ENCODE measurements at places on chromosomes 3 and 15.

- no peak for DNase-seq
Measured at GRCh38 chr3:126358038-126358815, 1.0 kb upstream of the KLF15 start.

DNA sequence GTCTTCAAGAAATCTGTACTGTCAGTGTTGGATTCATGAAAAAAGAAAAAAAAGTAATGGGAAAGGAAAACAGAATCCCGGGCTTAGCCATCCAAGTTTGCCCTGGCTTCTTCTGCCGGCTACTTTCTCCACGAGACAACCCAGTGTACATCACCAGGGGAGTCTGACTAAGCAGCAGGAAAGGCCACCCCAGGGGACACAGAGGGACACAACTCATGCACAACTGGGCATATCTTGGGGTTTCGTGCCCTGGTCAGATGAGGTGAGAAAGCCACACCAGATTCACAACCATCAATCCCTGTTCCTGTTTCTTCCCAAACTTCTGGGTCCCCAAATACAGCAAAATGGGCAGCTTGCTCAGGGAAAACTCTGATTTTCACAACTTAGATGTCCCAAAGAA is 33.2 kb downstream of the ADAMTS17 start:
- no peak for DNase-seq

- DNase-seq, result no peak
Measured at GRCh38 chr3:44419116-44419922, 58.2 kb downstream of the ZNF445 start.

- no peak for DNase-seq
Measured at GRCh38 chr3:72636969-72637597, 211.2 kb downstream of the SHQ1 start.

- DNase-seq, result no peak
Measured at GRCh38 chr15:78080088-78080460, 2.6 kb upstream of the TBC1D2B start.

DNA sequence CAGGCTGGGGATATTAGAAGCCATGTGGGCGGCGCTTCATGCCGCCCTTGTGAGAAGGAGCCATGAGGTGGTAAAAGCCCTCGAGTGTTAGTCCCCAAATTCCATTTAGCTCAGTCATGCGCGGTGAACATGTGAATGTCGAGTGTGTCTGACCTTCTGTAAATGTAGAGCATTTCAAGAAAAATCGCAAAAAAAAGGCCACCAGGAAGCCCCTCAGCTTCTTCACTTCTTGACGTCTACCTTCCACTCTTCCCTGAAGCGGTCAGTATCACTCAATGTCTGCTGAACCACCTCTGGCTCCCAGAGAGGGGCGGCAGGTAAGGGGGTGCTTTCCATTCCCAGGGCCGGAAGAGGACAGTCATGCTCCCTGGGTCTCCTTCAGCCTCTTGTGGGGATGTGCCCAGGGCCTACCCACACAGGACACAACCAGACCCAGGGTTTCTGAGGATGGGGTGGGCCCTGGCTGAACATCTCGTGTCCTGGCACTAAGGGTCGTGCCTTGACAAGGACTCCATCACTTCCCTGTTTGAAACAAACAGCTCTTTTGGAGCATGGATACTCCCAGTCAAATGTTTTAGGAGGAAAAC is 274.9 kb downstream of the FAM43A start:
- DNase-seq, result no peak

GRCh38 chr15:81007428-81008064 is 6.8 kb downstream of the TLNRD1 start:
- no peak for DNase-seq

- DNase-seq, result no peak
Measured at GRCh38 chr15:47663101-47663500, 54.2 kb upstream of the SEMA6D start.

- no peak for DNase-seq
Measured at GRCh38 chr15:63967616-63968015, 78.7 kb downstream of the DAPK2 start.

- DNase-seq, result no peak
Measured at GRCh38 chr3:74539876-74540275, 74.6 kb downstream of the CNTN3 start.

GRCh38 chr3:38001456-38002081 is 11.0 kb downstream of the VILL start:
- no peak for DNase-seq

DNA sequence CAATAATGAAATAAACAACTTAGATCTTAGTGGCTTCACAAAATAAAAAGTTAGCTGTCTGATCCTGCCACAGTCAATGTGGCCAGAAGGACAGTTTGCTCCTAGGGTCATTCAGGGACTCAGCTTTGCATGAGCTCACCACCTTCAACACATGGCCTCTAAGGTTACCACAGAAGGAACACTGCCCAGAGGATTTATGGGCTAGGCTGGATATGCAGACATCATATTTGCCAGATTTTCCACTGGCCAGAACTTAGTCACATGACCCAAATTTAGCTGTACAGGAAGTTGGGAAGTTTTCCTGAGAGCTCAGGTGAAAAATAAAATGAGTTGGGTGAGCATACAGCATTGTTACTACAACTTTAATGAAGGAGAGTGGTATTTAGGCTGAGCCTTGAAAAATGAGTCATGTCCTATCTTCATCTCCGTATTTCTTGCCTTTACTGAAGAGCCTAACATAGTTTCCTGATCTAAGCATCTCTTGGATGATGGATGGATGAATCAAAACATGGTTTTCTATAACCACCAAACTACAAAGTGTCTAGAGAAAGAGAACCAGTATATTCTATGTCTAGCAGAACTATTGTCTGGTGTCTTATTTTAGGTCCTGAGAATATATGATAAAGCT is 54.9 kb upstream of the TMEM108 start:
- no peak for DNase-seq

GRCh38 chr3:64311424-64312061 is 86.3 kb upstream of the PRICKLE2 start:
- no peak for DNase-seq

DNA sequence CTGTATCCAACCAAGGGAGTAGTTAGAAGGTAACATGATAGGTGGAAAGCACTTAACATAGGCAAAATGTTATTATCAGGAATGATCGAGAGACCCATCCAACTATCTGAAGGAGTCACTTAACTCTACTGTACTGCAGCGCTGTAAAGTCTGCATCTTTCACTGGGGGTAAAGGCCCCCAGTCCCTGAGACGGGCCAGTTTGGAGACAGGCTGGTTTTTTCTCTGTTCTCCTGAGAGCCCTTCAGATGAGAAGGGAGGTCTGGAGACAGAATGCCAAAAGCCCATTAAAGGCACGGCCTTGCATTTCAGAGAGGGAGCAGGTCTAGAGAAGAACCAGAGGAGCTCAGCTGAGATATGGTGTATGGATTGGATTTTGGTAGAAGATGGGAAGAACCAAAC is 71.3 kb upstream of the CGNL1 start:
- DNase-seq, result no peak

DNA sequence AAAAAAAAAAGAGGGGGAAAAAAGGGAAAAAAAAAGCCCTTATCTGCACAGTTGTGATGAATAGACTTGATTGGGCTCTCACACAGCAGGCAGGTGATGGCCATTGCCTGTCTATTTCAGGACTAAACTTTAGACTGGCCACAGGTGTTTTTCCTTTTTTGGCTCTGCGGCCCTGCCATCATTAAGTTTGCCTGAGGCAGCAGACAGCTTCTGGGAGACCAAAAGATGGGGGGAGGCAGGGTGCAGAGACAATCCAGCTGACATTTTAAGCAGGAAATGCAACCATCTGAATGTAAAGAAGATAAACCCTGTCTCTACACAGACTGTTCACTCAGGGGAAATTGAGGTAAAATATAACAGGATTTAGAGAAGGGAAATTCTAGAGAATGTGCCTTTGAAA is 295.0 kb upstream of the KCNH8 start:
- DNase-seq, result no peak

All from nucleus accumbens (tissue), 56 donors.